Epithelial cell of proximal tubule (primary cell): ENCODE measurements at places on chromosomes 1 and 21. TPM values are rescaled to one million over a fixed set of nuclear protein-coding genes. Genes with fewer than 3 reads are reported as not detected.

Gene CNR2
- total RNA-seq = not detected in 2 replicates

Gene DNASE2B
- total RNA-seq = not detected in 2 replicates

Gene FMO3
- not detected in 2 replicates for total RNA-seq

Gene COG2
- total RNA-seq = 17.2 and 20.3 TPM in 2 replicates

Gene DCDC2B
- not detected in 2 replicates for total RNA-seq

Gene ZBTB17
- 22.5 and 23.6 TPM in 2 replicates for total RNA-seq
